ENCODE measurements at places on chromosomes 3 and 15.
A peak's percentile ranks its signal among the peaks of the same experiment; 100 is the strongest.

- no peak for DNase-seq
Observed at GRCh38 chr3:59695860-59696259, 646.0 kb upstream of the CFAP20DC start.

GRCh38 chr3:114093596-114093995 lies 37.1 kb downstream of the QTRT2 start:
- DNase-seq, result no peak

DNA sequence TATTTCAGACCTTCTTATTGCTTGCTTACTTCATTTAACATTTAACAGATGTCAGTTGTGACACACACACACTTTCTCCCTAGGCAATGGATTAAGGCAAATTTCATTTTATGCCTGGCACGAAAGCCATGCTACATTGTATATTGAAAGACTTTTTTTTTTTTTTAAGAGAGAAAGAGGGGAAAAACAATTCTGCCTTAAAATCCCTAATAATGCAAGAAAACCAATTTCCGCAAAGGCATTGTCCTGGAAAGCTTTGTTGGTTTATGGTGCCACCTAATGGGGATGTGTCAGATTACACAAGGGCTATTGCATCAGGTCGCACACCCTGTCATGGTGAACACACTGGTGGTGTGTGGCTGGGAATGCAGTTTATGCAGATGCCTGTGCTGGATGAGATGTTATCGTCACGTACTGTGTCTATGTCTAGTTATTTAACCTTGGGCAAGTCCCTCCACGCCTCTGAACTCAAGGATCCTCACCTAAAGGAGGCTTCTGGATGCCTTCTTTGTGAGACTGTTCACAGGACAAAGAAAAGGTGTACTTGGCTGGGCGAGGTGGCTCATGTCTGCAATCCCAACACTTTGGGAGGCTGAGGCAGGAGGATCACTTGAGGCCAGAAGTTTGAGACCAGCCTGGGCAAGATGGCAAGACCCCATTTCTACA lies 37.3 kb upstream of the RFTN1 start:
- peak; percentile 50 for DNase-seq

- DNase-seq, result peak; percentile 40
Observed at GRCh38 chr3:52216585-52217408, 8.6 kb downstream of the TLR9 start.
